Cortex of kidney (tissue), 1 donor: ENCODE measurements at places on chromosomes 11 and 22.

DNA sequence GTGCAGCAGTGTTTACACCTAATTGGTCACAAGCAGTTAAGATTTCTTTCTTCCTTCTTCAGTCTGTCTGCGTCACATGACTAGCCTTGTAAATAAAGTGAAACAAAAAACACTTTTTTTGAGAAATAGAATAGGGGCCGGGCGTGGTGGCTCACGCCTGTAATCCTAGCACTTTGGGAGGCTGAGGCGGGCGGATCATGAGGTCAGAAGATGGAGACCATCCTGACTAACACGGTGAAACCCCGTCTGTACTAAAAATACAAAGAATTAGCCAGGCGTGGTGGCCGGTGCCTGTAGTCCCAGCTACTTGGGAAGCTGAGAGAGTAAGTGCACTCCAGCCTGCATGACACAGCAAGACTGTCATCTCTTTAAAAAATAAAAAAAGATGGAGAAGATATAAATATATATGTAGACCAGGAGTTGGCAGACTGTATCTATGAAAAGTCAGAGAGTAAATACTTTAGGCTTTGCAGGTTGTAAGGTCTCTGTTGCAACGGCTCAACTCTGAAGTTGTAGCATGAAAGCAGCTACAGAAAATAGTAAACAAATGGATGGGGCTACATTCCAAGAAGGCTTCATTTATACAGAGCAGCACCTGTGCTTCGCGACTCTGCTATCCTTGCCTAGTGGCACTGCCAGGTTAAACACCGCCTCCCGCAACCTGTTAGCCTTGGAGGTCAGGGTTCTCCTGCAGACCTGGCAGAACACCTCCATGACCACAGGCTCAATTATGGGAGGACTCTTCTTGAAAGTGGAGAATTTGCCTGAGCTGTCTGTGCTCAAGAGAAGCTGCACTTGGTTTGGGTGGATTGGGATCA is 55.9 kb downstream of the PPP6R2 start:
- DNase-seq = no peak

- no peak for DNase-seq
Measured at GRCh38 chr11:122108828-122109227, 7.2 kb downstream of the BLID start.

DNA sequence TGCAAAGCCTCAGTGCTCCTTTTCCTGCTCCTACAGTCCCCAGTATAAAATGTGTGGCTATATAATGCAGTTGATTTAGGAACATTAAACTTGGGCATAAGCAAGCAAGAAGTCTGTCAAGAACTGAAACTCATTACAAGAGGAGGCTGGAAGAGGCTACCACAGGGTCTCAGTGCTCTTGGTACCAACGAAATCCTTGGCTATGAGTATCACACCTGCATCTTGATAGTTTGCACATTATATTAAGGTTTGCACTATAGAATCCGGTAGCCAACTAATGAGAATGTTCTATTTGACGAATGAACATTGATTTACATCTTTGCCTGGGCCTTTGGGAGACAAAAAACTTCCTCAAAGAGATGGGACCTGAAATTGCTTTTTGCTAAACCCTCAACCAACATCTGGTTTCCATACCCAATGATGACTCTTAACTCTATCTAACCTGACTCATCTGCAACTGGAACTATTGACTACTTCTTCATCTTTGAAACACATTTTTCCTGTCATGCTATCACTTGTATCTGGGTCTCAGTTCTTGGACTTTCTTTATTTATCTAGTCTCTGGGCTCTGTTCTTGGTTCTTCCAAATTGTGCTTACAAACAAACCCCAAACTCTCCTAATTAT is 207.2 kb upstream of the CTSC start:
- DNase-seq = no peak

GRCh38 chr11:119974051-119974450 is 163.9 kb downstream of the TRIM29 start:
- DNase-seq = no peak

GRCh38 chr22:49367041-49367697 is 460.5 kb downstream of the BRD1 start:
- no peak for DNase-seq

- no peak for DNase-seq
Measured at GRCh38 chr11:46391578-46392420, at the start of gene CHRM4. Gene CHRM4 (minus strand): TSS chr11:46391776. CDS start chr11:46386557, 5,219 bp downstream.
